Uterus (tissue), 4 donors: ENCODE measurements at places on chromosomes 12 and 14. TPM values are rescaled to one million over a fixed set of nuclear protein-coding genes. Genes with fewer than 3 reads are reported as not detected.

The TAS2R8 gene
- not detected for total RNA-seq

GRCh38 chr12:122819209-122819785, 16.0 kb upstream of the HIP1R start:
- no peaks in the 10 kb centered on the region for H3K27me3 ChIP-seq
- H3K4me1 ChIP-seq = no peaks in the 10 kb centered on the region
- H3K27ac ChIP-seq = no peak overlapping the region
- no peak overlapping the region for H3K4me3 ChIP-seq
- no peaks in the 10 kb centered on the region for H3K36me3 ChIP-seq

GRCh38 chr12:132133952-132134652, 10.0 kb downstream of the DDX51 start:
- DNase-seq = no peak
- no peak overlapping the region for H3K27ac ChIP-seq

GRCh38 chr12:63857771-63858670, 13.5 kb downstream of the SRGAP1 start:
- no peaks in the 10 kb centered on the region for H3K36me3 ChIP-seq
- no peaks in the 10 kb centered on the region for H3K27me3 ChIP-seq
- no peaks in the 10 kb centered on the region for H3K4me1 ChIP-seq
- H3K4me3 ChIP-seq = no peak overlapping the region

GRCh38 chr14:51318813-51319597, 79.0 kb downstream of the TMX1 start:
- no peaks in the 10 kb centered on the region for H3K36me3 ChIP-seq
- H3K27ac ChIP-seq = peak overlapping the region; percentile 56
- H3K4me1 ChIP-seq = peaks cover 5% of the 10 kb centered on the region

DNA sequence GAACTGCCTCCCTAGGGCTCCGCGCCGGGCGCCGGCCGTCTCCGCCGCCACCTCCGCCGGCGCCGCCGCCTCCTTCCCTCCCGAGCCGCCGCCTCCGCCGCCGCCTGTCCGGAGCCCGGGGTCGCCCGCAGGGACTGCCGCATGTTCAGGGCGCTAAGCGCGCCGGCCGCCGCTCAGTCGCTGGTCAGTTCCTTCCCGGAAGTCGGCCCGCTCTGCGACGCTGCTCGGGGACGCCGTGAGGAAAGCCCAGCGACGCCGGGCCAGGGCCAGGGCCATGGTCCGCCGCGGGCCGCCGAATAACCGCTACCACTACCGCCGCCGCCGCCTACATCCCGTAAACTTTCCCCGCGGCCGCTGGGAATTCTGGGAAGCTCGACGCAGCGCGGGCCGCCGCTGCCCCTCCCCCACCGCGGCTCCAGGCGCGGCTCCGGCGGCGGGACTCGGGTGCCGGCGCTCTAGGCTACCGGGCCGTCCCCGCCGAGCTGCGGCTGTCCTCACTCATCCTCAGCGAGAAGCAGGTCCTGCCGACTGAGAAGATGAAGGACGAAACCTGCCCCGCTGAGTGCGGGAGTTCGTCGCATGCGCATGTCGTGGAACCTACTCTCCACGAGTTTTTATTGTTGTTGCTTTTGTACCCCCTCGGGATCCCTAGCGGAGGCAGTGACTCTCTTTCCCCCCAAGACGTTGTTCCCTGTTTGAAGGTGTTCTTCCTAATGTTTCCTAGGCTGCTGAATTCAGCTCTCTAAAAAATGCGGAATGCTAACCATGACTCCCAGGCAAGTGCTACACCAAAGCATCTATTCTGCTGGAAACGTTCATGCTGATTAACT, at the start of gene SAV1:
TSS of gene SAV1 (minus strand) at position 311 of the 830 bp plus-strand sequence. CDS start 339 bp downstream, outside the sequence.
- no peaks in the 10 kb centered on the region for H3K36me3 ChIP-seq
- H3K27ac ChIP-seq = peak within 1 kb of the TSS; percentile 93
- H3K4me3 ChIP-seq = peak within 1 kb of the TSS; percentile 93
- no peaks in the 10 kb centered on the region for H3K27me3 ChIP-seq
- peak; percentile 85 for DNase-seq
